ENCODE measurements at places on chromosomes 5 and 9.

- no peak for DNase-seq
Observed at GRCh38 chr5:119270960-119271757, 84.7 kb upstream of the TNFAIP8 start.

DNA sequence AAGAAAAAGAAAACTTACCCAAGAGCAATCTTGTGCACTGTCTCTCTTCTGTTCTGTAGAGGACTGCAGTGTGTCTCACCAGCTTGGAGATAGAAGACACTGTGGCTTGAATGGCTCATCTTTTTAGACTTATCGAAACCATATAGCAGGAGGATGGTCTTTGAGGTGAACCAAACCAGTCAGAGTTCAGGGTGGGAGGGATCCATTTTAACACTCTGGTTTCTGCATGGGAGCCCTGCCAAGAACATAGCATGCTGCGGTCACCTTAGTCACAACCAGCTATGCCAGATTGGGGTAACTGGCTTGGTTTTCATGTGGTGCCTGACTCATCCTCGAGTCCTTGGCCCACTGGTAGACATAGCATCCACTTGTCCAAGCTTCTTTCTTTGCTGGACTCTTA is 135.1 kb downstream of the PAPPA start:
- no peak for DNase-seq

DNA sequence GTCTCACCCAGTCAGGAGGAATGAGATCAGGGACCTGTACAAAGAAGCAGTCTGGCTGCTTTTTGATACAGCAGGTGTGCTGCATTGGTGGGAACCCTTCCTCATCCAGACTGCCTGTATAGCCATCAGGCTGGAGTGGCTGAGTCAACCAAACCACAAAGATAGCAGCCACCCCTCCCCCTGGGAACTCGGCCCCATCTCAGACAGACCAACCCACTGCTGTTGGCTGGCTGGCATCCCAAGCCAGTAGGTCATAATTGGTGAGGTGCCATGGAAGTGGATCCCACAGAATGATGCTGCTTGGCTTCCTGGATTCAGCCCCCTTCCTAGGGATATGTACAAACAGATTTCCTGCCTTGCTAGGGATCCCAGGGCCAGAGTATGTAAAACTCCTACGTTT is 60.9 kb downstream of the YTHDC2 start:
- DNase-seq, result no peak

DNA sequence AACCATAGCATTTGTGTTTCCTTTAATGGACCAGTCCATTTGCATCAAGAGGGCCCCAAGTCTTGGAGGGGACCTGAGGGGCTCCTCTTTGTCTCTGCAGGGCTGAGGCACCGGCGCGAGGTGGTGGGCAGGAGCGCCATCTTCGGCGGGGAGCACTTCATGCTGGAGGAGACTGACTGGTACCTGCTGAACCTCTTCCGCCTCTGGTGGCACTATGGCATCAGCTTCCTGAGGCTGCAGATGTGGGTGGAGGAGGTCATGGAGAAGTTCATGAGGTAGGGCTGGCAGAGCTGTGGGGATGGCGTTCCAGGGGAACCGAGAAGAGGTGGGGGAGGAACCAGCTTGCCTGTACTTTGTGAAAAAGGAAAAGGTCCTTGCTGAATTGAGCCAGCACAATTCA is 6.1 kb downstream of the PCYOX1L start:
- DNase-seq, result no peak

DNA sequence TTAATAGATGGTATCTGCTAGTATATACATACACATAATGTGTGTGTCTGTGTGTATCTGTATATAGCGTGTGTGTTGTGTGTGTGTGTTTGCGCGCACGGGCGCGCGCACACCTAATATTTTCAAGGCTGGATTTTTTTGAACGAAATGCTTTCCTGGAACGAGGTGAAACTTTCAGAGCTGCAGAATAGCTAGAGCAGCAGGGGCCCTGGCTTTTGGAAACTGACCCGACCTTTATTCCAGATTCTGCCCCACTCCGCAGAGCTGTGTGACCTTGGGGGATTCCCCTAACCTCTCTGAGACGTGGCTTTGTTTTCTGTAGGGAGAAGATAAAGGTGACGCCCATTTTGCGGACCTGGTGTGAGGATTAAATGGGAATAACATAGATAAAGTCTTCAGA is 757 bp downstream of the FXN start:
- DNase-seq, result no peak

DNA sequence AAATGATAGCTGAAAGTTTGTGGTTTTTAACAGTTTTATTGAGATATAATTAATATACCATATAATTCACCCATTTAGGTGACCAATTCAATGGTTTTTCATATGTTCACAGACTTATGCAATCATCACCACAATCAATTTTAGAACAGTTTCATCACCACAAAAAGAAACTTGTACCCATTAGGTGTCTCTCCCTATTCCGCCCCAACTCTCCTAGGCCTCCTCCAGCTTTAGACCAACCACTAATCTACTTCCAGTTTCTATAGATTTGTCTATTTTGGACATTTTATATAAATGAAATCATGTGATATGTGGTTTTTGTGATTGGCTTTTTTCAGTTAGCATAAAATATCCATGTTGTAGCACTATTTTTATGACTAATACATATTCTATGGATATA is 38.6 kb downstream of the YTHDC2 start:
- DNase-seq, result no peak
